Prostate gland (tissue), 2 donors: ENCODE measurements at places on chromosomes 1 and 21. TPM values are rescaled to one million over a fixed set of nuclear protein-coding genes. Genes with fewer than 3 reads are reported as not detected.

Gene RNF186
- not detected for total RNA-seq

Gene TRIM45
- total RNA-seq = 13.2 TPM

Gene NUAK2
- 3.7 TPM for total RNA-seq

Gene CAMSAP2
- total RNA-seq = 15.8 TPM

Gene ID3
- 151 TPM for total RNA-seq
